ENCODE measurements at places on chromosomes 7 and 10.

DNA sequence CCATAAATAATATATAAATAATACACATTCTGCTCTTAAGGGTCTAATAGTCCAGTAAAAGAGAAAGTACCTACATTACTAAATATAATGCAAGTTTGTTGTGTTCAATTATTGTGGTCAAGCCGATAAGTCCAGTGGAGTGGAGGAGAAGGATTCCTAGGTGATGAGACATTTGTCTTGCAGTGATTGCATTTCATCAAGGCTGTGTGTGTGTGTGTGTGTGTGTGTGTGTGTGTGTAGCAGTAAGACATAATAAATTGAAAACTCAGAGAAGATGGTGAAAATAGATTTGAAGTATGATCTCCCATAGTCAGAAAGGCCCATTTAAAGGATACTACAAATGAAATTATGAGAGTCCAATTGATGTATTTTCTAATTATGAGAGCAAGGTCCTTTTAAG lies 192.5 kb upstream of the SEMA3C start:
- DNase-seq, result no peak

DNA sequence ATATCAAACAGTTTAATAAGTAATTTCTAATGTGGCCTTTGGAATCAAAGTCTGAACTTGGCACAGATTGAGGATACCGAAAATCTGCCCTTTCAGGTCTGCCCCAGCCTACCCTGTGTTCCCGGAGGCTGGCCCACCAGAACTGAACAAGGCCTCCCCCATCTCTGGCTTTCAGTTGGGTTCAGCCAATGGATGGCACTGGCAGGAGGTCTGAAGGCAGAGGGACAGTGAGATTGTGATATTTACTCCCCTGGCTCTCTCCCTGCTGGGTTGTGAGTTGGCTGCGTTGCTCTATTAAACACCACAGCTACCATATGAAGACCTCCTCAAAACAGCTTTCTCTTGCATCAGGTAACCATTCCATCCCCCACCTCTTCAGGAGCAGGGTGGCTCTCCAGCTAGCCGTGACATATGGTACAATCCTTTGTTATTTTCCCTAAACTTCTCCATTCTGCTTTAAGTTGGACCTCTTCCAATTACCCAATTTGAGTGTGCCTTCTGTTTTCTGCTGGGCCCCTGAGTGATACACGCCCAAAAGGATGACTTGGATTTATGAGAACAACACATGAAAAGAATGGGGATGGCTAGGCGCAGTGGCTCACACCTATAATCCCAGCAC lies 28.1 kb downstream of the DNMBP start:
- no peak for DNase-seq

- no peak for DNase-seq
Observed at GRCh38 chr7:50369143-50370026, 64.9 kb downstream of the IKZF1 start.

DNA sequence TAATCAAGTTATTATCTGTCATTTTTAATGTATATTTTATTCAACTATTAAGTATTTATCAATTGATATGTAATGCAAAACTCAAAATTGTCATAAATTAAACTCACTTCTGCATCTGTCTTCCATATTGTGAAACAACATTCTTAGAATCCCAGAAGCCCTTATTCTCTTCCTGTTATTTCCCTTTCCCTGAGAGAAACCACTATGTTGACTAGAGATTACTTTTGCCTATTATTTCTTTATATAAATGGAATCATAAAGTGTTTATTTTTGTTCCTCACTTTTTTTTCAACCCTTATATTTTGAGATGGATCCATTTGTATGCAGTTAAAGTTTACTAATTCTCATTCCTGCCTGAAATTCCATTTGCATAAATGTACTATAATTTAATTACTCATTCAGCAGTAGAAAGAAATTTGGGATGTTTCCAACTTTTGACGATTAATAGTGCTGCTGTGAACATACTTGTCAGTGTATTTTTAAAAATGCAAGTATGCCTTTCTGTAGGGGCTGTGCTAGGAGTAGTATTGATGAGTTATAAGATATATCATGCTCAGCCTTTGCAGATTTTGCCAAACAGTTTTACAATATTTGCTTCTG lies 211.2 kb downstream of the SEMA3D start:
- DNase-seq, result no peak

DNA sequence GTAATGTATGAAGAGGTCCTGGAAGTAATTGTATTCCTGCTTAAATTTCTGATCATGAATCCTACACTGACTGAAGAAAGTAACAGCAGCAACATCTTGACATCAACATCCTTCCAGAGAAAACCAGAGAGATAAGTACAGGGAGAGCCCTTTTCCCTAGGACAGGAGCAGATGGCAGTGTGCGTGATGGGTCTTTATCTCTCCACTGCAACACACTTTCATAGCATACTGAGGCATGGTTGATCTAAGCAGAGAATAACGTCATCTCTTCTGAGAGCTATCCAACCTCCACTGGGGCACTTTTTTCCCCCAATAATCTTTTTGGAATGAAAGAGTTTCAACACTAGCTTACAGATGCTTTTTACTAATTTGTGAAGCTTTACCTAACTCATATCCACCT lies 342 bp downstream of the OR2A25 start:
- DNase-seq, result no peak

- DNase-seq, result no peak
Observed at GRCh38 chr10:61904733-61905725, 3.5 kb downstream of the ARID5B start.

- DNase-seq, result no peak
Observed at GRCh38 chr10:86100581-86101061, 266.0 kb downstream of the GRID1 start.

DNA sequence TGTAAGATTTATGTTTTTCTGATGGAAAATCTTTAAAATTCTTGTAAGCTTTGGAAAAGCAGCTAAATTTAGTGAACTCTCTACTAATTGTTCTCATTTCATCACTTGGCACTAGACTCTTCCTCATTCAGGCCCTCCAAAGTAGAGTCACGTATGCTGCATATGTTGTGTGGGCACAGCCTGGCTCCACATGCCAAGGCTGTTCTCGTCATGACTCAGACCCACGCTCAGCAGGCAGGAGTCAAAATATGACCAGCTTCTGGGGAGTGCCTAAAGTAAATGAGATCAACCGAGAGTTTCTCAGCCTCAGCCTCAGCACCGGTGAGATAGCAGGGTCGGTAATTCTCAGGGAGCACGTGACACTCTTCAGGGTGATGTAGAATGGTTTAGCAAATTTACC lies 1672.9 kb downstream of the REEP3 start:
- DNase-seq, result no peak

GRCh38 chr7:93008833-93009232 lies 108.9 kb downstream of the SAMD9 start:
- no peak for DNase-seq

- DNase-seq, result no peak
Observed at GRCh38 chr10:33414841-33415240, 80.4 kb upstream of the NRP1 start.

DNA sequence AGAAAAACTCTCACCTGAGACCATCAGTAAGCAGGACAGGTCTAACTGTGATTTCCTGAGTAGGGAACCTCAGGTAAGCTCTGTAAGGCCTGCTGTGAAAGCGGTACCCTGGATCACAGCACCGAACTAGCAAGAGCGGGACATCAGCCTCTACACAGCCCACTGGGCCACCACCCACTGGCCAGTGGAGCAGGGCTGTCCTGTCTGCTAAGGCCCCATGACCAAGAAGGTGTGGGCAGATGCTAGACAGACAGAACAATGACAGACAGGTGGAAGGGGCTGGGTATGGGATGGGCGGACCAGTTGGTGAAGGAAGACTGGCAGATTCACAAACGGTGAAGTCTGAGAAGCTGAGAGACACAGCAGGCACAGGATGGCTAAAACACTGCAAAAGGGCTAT lies 79.4 kb upstream of the DDC start:
- no peak for DNase-seq

GRCh38 chr10:3827266-3827665 lies 42.3 kb upstream of the KLF6 start:
- no peak for DNase-seq

DNA sequence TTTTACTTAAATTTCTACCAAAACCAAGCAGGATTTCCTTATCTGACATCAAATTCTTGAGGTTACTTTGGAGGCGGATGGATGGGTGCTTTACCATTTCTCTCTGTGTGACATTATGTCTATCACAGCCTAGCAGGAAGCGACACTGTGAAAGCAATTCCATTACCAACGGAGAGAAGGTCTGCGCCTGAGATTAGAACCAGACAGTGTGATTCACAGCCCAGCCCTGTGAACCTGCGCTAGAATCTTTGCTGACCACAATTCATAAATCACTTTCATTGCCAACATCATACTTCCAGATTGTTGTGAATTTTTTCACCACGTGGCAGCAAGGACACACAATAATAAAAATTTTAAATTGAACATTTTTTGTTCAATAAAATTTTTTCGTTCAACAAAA lies 126.5 kb downstream of the CUBN start:
- DNase-seq, result peak; percentile 37

- no peak for DNase-seq
Observed at GRCh38 chr10:48614481-48615390, 9.9 kb upstream of the ARHGAP22 start.

DNA sequence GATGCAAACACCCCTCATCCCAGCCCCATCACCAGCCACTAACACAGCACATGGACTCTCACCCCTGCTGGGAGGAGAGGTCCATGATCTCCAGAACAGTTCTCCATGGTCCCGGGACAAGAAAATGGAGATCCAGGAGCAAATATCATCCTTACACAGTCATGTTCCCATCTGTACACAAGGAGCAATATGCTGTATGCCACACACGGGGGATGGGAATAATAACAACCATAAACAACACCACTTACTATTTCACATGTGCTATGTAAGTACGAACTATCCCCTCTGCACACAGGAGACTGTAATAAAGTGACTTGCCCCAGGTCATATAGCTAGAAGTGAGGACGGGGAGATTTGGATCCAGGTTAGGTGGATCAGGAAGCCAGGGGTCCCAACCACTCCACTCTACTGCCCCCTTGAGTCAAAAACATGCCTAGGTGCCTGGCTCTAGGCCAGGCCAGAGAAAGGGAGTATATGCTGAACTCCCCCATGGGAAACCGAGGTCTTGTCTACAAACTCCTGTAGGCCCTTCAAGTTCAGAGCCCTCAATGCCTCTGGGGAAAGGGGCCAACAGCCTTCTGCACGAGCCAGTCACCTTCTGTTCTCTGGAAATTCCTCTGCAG lies 34.1 kb downstream of the LRRC20 start:
- no peak for DNase-seq

DNA sequence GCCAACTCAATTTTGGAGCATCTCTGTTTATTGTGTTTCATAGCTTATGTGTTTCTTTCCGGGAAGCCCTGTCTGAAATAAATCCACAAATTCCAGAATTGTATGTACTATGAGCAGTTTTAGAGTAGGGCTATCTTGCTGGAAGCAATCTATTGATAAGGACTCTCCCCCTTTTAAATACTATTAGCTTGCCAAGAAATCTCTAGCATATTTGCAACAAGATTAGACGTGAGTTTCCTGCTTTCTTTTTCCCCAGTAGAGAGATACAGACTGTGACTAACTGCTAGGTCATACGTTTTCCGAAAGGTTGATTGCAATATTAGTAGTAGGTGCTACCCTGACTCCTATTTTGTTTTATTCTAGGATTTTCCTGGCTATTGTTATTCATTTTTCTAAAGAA lies 277.0 kb downstream of the MALRD1 start:
- DNase-seq, result no peak

- no peak for DNase-seq
Observed at GRCh38 chr10:72561745-72562166, 64.1 kb downstream of the MICU1 start.

DNA sequence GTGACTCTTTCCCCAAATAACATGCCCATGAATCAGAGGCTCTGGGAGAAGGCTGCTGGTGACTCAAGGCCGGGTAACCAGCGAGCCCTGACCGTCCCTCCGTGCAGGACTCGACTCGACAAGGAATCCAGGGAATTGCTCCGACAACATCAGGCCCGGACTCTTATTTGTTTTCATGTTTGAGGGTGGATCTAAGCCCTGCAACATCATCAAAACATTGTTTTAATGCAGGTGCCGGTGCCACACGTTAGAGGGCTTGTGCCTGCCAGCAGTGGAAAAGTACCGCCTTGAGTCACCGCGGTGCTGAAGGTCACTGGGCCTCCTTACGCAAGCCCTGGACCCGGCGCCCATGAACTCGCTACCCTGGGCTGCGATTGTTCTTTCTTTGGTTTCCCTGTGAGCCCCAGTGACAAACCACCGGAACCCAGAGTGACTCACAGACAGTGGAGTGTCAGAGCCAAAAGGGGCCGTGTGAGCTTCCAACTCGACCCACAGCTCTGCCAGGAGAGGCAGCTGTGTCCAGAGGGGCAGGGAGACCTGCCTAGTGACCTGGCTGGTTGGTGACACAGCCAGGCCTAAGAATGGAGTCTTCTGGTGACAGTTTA lies 139.4 kb upstream of the SHH start:
- no peak for DNase-seq

- DNase-seq, result no peak
Observed at GRCh38 chr10:844552-844951, 87.0 kb downstream of the LARP4B start.

- no peak for DNase-seq
Observed at GRCh38 chr7:112481121-112481736, 438 bp downstream of the LSMEM1 start.

GRCh38 chr10:36683421-36683820 lies 442.0 kb upstream of the ANKRD30A start:
- no peak for DNase-seq

GRCh38 chr7:24597014-24597413 lies 23.8 kb downstream of the PALS2 start:
- DNase-seq, result no peak

DNA sequence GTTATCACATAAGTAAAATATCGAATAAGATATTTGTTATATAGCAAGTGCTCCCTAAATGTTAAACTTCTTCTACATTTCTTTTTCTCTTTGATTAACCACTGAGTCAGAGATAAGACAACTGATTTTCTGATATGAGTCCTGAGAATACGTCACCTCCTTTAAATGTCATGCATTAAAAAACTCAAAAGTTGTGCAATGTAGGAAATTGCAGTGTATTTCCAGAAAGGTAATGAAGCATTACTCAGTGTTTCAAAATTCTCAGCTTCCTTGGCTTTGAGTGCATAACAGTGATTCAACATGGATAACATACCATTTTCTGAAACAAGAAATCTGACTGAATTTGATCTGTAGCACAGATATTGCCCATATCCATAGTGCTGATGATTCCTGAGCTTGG lies 155.8 kb downstream of the BMPER start:
- no peak for DNase-seq

DNA sequence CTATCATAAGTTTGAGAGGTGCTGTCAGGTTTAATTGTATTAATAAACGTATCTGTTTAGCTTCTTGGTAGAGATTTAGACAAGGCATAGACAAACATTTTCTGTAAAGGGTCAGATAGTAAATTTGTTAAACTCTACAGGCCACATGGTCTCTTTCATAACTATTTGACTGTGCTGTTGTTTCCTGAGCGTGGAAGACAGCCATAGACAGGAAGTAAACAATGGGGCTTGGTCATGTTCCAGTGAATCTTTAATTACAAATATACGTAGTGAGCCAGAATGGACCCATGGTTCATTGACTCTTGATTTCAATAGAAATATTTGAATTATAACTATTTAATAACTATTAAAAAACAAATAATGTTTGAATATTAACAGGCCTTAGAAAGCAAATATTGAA lies 451.1 kb downstream of the SH2D4B start:
- DNase-seq, result no peak

Data from activated effector memory CD4-positive, alpha-beta T cell treated with Interleukin-2 at 50 U/mL for 16 hours (primary cell).